ENCODE measurements at places on chromosomes 2 and 18.
A peak's percentile ranks its signal among the peaks of the same experiment; 100 is the strongest.

DNA sequence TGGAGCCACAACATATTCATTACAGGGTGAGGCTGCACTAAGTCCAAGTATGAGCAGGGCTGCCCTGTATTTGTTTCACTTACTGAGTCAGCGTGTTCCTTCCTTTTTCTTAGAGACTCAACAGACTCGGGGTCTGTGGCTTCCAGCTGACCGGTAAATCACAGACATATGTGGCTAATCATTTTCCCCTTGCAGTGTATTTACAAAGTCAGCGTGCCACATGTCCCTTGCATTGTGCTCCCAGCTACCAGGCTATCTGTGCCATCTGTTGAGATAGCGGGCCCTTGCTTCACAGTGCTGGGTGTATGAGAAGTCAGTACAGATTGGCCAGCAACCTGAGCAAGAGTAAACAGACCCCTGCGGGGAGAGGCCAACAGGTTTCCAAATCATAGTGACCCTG, 254.3 kb downstream of the LRRTM1 start:
- no peak for DNase-seq

GRCh38 chr2:47189635-47190034, 34.5 kb upstream of the STPG4 start:
- peak; percentile 58 for DNase-seq

GRCh38 chr2:33291278-33292013, 185.0 kb upstream of the RASGRP3 start:
- DNase-seq, result peak; percentile 99

GRCh38 chr18:67766930-67767329, 250.4 kb upstream of the DSEL start:
- DNase-seq, result no peak

GRCh38 chr18:3150274-3150673, 69.5 kb downstream of the MYOM1 start:
- no peak for DNase-seq

DNA sequence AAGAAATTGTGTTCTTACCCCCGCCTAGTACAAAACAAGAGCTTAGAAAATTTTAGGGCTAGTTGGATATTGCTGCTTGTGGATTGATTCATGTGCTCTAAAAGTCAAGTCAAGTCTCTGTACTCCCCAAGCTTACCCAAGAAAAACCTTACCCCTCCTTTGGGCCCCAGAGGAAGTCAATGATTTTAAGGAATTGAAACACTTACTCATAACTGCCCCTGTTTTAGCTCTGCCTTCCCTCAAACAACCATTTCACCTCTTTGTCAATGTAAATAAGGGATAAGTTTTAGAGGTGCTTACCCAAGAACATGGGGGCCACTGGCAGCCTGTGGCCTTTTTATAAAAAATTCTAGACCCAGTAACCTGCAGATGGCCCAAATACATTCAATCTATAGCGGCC, 136.6 kb upstream of the RMP24 start:
- no peak for DNase-seq

GRCh38 chr2:189624648-189625355, 36.5 kb upstream of the ASNSD1 start:
- DNase-seq, result no peak

DNA sequence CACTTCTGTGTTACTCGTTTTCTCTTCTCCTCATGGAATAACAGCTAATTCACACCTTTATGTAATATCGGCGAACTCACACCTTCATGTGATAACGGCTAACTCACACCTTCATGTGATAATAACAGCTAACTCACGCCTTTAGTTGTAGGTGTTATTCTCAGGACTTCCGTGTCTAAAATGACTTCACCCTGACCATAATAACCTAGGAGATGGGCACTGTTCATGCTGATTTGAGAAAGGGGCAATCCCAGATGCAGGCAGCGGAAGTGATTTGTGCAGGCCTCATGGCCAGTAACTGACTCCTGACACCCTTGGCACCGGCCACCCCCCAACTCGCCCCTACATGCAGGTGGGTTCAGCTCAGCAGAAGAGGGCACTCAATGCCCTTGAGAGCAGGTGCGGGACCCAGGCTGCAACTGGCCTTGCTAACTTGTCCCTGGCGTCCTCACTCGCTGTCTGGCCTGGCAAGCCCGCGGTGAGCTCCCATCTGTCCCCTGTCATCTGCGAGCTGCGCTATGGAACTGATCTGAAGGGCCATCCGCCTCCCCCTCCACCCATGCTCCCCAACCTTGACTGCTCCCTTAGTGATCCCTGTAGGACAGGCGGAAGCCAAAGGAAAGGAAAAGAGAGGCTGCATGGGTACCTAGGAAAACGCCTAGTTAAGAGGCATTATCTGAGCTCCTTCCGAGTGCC, 42.6 kb upstream of the MTCL1 start:
- no peak for DNase-seq

- DNase-seq, result peak; percentile 72
Measured at GRCh38 chr2:162297925-162298552, 20.4 kb downstream of the IFIH1 start.

DNA sequence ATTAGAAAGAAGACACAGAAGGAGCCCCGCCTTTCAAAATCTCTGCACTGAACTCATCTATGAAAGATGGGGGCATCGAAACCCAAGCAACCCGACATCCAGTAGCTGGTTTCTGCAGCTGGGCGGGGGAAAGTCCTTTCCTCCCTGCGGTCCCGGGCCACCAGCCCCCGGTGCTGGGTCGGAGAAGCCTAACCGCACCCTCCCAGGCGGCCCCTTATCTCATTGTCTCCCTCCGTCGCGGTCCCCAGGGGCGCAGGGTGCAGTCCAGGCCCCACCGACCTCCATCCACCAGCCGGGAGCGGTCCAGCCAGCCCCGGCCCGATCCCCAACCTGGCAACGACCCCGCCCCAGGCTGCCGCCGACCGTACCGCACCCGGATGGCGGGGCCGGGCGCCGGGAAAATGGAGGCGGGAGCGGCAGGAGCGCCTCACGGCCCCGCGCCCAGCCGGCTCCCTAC, 452 bp downstream of the RAPH1 start:
- no peak for DNase-seq

DNA sequence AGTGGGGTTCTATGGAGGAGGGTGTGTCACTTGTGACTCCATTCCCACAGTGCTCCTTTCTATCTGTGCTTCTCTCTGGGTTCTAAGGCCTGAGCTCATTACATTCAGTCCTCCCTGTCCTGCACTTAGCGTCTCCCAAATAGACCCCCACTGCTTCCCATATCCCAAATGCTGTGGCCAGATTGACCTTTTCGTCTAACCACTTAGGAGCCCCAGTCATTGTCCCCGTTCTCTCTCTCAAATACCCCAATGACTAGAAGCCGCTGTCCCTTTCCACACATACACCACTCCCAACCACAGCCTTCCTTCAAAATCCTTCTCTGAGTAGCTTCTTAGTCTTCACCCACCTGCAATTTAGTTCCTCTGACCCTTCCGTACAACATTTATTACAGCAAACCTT, 146.5 kb downstream of the TRIM43 start:
- DNase-seq, result no peak

DNA sequence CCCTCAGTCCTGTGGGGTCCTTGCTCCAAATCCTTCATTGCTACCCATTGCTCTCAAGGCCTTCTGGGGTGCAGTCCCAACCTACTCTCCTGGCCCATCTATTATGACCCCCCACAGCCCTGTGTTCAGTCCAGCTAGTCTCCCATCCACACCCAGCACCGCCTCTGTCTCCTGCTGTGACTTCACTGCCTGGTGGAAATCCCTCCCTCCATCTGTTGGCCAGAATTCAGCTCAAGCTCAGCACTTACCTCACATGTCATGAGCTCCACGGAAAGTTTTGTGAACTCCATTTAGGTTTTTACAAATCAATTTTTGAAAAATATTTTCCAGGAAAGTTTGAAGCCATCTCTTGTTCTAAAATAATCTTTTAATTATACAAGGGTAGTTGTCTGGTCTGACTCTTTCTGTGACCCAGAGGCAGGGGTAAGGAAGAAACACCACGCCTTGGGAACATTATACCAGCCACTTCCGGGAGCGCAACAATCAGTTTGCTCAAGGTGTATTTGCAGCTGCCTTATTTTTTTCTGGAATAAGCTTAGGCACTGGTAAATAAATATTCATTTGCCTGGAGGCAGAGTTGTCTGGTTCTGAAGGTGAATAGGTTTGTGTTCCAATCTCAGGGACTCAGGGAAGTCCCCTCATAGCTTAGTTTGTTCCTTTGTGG, 110.8 kb downstream of the VIT start:
- DNase-seq, result no peak

DNA sequence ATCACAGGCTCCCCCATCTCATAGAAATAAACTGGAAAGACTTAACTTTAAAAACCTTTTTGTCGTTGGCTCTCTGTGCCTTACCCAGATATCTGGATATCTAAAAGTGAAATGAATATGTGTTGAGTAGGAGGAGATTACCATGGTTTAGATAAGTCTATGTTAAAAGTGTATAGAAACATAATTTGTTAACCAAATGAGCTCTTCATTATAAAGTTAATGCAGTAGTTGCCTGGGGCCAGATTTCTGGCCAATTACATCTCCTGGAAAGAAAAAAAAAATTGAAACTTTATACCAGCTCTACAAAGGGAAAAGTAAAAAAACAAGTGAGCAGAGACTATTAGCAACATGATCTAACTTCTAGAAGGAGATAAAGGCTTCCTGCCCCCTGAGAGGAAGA, 259.6 kb upstream of the UBE2E3 start:
- no peak for DNase-seq

- DNase-seq, result no peak
Measured at GRCh38 chr18:39389800-39390379, 1824.3 kb upstream of the CELF4 start.

DNA sequence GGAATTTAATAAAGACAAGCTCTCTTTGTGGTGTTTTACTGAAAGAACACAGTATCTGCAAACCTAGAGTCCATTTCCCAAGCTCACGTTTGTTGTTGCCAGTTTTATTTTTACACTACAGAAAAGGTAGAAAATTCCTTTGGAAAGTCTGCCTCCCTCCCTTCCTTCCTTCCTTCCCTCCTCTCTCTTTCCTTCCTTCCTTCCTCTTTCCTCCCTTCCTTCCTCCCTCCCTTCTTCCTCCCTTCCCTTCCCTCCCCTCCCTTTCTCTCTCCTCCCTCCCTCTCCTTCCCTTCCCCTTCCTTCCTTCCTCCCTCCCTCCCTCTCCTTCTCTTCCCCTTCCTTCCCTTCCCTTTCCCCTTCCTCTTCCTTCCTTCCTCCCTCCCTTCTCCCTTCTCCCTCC, 136.3 kb upstream of the REV1 start:
- no peak for DNase-seq

GRCh38 chr2:1600191-1601066, 143.9 kb downstream of the PXDN start:
- no peak for DNase-seq

GRCh38 chr2:198930170-198930569, 527.6 kb downstream of the SATB2 start:
- DNase-seq, result no peak

DNA sequence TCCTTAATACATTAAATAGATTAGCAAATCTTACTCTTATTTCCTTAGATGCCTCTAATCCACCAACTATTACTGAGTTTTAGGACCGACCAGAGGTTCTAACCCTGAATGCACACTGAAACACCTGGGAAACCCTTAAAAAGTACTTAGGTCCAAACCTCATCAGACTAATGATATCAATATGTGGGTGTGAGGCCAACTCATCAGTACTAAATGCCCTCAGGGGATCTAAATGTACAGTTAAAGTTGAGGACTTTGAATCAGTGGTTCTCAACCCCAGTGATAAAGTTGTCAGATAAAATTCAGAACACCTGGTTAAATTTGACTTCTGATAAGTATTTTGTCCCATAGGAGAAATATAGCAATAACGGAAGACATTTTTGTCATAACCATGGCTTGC, 20.9 kb downstream of the MMADHC start:
- no peak for DNase-seq

DNA sequence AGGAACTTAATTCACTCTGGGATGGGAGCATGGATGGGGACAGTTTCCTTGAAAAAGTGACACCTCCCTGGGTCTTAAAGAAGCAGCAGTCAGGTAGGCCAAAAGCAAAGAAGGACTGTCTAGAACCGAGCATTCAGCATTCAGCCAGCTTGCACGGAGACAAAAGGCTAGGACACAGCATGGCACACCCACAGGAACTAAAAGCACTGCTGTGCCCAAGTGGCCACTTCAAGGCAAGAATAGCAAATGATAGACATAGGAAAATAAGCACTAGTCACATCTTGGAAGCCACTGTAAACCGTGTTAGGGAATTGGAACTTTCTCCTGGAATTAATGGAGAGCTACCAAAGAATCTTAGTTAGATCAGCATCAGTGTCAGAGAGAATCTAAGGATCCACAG, 47.0 kb downstream of the LRP2 start:
- no peak for DNase-seq

- DNase-seq, result no peak
Measured at GRCh38 chr2:39870871-39871270, 91.8 kb upstream of the THUMPD2 start.

DNA sequence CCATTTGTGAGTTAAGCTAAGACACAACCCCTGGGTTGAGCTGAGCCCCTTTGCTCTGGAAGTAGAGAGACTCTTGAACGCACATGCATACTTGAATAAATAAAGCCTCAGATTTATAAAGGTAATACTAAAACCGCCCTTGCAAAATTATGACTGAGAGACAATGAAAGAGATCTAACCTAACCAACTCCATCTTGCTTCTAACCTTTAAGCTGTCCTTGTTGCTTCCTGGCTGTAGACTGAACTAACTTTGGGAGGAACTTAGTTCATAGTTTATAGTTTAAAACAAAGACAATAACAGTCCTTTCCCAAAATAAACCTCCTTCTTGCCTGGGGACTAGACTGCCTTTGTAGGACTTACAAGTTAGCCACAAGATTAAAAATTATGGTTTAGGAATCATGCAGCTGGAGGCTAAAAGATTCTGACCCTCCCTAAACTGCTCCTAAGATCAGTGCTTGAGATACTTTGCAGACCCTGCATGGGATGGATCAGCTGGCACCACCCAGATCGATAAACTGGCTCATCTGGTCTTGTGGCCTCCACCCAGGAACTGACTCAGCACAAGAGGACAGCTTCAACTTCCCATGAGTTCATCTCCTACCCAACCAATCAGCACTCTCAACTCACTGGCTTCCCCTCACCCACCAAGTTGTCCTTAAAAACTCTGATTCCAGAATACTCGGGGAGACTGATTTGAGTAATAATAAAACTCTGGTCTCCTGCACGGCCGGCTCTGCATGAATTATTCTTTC, 240.2 kb upstream of the SLC14A2 start:
- no peak for DNase-seq

- peak; percentile 20 for DNase-seq
Measured at GRCh38 chr2:158179660-158180059, 78.0 kb downstream of the UPP2 start.

DNA sequence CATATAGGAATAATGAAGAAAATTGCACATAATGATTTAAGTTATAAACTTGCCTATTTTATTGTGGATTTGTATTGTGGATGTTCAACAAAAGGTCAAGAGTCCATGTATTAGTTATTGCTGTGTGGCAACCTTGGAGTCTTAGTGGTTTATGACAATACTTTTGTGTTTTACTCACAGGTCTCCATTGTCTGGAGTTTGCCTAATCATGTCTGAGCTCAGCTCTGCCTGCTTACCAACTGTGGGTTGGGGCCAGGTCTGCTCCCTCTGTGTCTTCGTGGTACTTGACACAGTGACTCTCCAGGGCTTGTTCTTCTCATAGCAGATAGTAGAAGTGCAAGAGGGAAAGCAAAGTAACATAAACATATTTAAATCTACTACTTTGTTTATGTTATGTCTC, 382.5 kb downstream of the CBLN2 start:
- no peak for DNase-seq

- DNase-seq, result no peak
Measured at GRCh38 chr2:120646994-120647393, 88.7 kb upstream of the GLI2 start.

GRCh38 chr2:150109912-150110311, 377.6 kb downstream of the RND3 start:
- no peak for DNase-seq

Data from glomerular endothelial cell (primary cell).